Psoas muscle (tissue), 8 donors: ENCODE measurements at places on chromosomes 6 and 20. TPM values are rescaled to one million over a fixed set of nuclear protein-coding genes. Genes with fewer than 3 reads are reported as not detected.

ZSCAN16 gene
- polyA plus RNA-seq: 7.1 TPM

CCR6 gene
- 0.01 TPM for polyA plus RNA-seq

MAPK13 gene
- 0.52 TPM for polyA plus RNA-seq

WFDC12 gene
- not detected for polyA plus RNA-seq

BPIFA1 gene
- not detected for polyA plus RNA-seq

MCHR2 gene
- polyA plus RNA-seq: not detected

TMEM244 gene
- polyA plus RNA-seq: not detected

COL21A1 gene
- polyA plus RNA-seq: 0.24 TPM

RAET1E gene
- polyA plus RNA-seq: 0.04 TPM

PLA2G7 gene
- not detected for polyA plus RNA-seq

MED20 gene
- 9.2 TPM for polyA plus RNA-seq

ULBP2 gene
- polyA plus RNA-seq: 0.81 TPM

LY86 gene
- 0.42 TPM for polyA plus RNA-seq

PPP1R14C gene
- 30.1 TPM for polyA plus RNA-seq

MOCS1 gene
- polyA plus RNA-seq: 17.4 TPM

SIRPA gene
- polyA plus RNA-seq: 6.2 TPM

PERP gene
- 2.8 TPM for polyA plus RNA-seq
